Left renal pelvis (tissue), 4 donors: ENCODE measurements at places on chromosomes 11 and 22. TPM values are rescaled to one million over a fixed set of nuclear protein-coding genes. Genes with fewer than 3 reads are reported as not detected.

Gene KCNE3
- 31.3 TPM for polyA plus RNA-seq

Gene CLDN25
- not detected for polyA plus RNA-seq

Gene LDHAL6A
- 1.3 TPM for polyA plus RNA-seq

Gene JOSD1
- 39.1 TPM for polyA plus RNA-seq

Gene CREB3L1
- polyA plus RNA-seq = 15.7 TPM

Gene TP53AIP1
- polyA plus RNA-seq = 0.08 TPM

Gene ARHGAP8
- polyA plus RNA-seq = 20.0 TPM

Gene PGA5
- polyA plus RNA-seq = 0.21 TPM

Gene FAT3
- polyA plus RNA-seq = 8.7 TPM

Gene TRIM49
- not detected for polyA plus RNA-seq

Gene GSC2
- not detected for polyA plus RNA-seq

Gene TCN2
- 56.1 TPM for polyA plus RNA-seq

Gene PLEKHA7
- polyA plus RNA-seq = 5.4 TPM

Gene OR51E1
- polyA plus RNA-seq = 2.0 TPM

Gene LRRC56
- 6.6 TPM for polyA plus RNA-seq

Gene TMPRSS4
- 25.7 TPM for polyA plus RNA-seq

Gene REXO2
- 129 TPM for polyA plus RNA-seq

Gene ASCL2
- polyA plus RNA-seq = 4.7 TPM

Gene TEX54
- 0.32 TPM for polyA plus RNA-seq

Gene IFITM1
- 40.4 TPM for polyA plus RNA-seq
